RPMI7951 (cell line): ENCODE measurements at places on chromosomes 1 and 21. TPM values are rescaled to one million over a fixed set of nuclear protein-coding genes. Genes with fewer than 3 reads are reported as not detected.
A peak's percentile ranks its signal among the peaks of the same experiment; 100 is the strongest.

GRCh38 chr1:184044603-184045376 is 6.7 kb upstream of the TSEN15 start:
- no peak for DNase-seq

GRCh38 chr1:160705742-160706141 is 5.9 kb downstream of the CD48 start:
- DNase-seq, result no peak

- no peak for DNase-seq
Measured at GRCh38 chr1:37575692-37576091, 19.0 kb downstream of the DNALI1 start.

- no peak for DNase-seq
Measured at GRCh38 chr21:28518630-28519029, 474.0 kb downstream of the LTN1 start.

DNA sequence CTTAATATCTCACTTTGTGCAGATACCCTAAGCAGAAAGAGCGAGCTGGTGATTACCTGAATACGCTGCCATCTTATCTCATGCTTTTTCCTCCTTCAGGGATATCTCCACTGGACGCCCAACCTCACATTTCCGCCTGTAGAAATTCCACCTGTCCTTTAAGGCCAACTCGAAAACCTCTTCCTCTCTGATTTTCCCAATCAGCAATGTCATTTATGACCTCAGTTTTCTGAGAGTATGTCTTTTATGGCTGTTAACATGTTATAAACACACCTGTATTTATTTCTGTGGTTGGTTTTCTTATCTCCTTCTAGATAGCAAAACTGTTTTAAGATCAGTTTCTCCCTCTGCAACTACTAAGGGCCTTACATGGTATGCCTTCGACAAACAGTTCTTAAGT is 41.1 kb downstream of the CD34 start:
- DNase-seq, result no peak

- peak; percentile 50 for DNase-seq
Measured at GRCh38 chr1:199041173-199041914, 402.5 kb downstream of the PTPRC start.

GRCh38 chr1:211378844-211379243 is 52.2 kb downstream of the TRAF5 start:
- DNase-seq, result peak; percentile 79

DNA sequence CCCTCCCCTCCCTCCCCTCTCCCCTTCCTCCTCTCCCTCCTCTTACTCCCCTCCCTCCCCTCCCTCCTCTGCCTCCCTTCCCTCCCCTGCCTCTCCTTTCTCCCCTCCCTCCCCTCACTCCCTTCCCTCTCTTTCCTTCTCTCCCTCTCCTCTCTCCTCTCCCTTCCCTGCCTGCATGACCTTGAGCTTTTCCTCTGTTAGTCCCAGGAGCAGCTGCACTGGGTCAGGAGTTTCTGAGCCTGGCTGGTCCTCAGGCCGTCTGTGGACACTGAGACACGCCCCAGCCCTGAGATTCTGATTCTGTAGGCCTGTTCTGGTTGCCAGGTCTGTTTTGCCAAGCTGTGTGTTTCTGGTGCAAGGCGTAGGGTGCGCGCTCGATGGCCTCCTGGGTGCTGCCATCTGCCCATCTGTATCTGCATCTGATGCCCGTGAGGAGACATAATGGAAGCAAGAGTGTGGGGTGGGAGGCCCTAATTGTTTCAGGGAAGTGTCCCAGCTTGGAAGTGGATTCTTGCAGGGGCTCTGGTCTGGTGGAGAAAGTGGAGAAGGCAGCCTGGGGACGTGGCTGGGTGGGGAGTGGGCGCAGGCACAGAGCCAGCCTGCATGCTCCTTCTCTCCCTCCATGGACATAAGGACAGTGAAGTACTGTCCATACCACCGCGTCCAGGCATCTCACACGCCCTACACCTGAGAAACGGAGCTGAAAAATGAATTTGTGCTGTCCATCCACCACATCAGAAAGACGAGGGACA is 97.2 kb downstream of the WDR4 start:
- DNase-seq, result no peak

GRCh38 chr1:234125714-234126113 is 221.2 kb downstream of the SLC35F3 start:
- no peak for DNase-seq

GRCh38 chr1:28548318-28548717 is 4.6 kb upstream of the TRNAU1AP start:
- DNase-seq, result no peak

DNA sequence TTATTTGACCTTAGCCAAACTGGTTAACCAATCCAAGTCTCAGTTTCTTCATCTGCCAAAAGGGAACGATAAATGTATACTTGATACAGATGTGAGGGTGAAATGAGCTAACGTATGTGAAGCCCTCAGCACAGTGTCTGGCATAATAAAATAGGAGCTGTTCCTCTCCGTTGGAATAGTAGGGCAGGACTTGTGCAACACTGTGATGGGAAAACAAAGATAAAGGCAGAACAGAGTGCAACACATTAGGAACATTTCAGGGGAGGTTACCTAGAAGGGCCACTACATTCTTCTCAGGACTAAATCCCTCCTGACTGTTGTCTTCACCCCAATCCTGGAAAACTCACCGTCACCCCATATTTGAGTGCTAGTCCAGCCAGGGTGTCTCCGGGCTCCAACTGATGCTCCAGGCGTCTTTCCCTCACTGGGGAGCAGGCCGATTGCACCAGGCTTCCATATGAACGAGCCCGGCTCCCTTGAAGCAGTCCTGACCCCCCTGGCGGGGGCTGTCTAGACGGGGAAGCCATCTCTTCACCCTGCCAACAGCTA is 896 bp downstream of the LYSMD1 start:
- DNase-seq, result no peak

DNA sequence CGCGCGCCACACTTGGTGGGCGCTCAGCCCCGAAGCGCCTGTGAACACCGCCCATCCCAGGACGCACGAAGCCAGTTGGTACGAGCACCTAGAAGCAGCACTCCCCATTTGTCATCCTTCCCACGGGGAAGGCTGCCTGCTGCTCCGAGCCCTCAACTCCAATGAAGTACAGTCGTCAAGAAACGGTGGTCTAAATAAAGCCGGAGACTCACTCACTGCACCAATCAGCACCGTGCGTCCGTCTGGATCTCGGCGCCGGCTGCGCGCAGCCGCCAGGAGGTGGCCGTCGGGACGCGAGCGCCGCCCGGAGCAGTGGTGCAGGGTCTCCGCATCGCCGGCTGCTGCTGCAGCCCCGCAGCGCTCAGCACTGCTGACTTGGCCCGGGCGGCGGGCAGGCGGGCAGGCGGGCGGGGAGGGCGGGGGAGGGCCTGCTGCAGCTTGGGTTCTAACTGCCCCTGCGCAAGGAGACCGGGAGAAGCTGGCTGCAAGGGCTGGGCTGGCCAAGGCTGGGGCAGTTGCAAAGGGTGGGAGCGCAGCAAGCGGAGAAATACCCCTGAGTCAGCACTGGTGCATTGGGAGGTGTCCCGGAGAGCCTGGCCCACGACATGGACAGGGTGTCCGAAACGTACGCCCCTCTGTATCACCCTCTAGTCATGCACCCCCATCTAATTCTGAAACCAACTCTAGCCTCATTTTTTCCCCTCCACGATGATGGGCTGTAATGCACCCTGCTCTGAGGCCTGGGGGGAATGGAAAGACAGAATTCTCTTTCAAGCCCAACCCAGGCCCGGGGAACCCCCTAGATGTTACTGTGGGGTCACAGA is 35.8 kb upstream of the H6PD start:
- peak; percentile 75 for DNase-seq

DNA sequence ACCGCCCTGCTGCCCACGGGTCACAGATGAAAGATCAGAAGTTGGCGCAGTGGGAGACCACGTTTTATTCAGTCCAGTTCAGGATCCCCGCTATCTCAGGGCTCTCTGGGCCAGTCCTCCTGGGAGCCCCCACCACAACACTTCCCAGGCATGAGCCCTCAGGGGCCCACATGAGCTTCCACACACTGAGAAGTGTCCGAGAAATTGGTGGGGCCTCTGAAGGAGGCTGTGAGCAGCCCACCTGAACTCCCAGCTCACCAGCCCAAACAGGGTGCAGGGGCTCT is 12.1 kb downstream of the TRIM46 start:
- DNase-seq, result no peak

DNA sequence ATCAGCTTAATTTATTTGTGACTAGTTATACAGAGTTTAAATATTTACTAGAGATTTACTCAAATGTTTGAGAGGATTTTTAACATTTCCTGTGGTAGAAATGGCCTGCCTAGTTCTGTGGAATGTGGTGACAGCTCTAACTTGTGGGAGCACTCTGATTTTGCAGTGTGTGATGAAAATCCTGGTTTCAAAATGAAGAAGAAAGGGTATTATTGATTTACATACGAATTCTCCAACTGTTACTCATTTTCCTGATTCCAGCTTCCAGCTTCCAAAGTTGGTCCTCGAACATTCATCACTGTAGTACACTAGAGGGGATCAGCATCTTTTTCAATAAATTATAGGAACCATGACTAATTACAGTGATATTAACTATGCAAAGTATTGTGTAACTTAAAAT is 462.7 kb upstream of the PKN2 start:
- no peak for DNase-seq

GRCh38 chr1:162128693-162129356 is 59.3 kb downstream of the NOS1AP start:
- DNase-seq, result no peak

GRCh38 chr1:97384294-97384968 is 536.4 kb downstream of the DPYD start:
- peak; percentile 87 for DNase-seq

- no peak for DNase-seq
Measured at GRCh38 chr1:155329980-155330598, 9.4 kb downstream of the RUSC1 start.

DNA sequence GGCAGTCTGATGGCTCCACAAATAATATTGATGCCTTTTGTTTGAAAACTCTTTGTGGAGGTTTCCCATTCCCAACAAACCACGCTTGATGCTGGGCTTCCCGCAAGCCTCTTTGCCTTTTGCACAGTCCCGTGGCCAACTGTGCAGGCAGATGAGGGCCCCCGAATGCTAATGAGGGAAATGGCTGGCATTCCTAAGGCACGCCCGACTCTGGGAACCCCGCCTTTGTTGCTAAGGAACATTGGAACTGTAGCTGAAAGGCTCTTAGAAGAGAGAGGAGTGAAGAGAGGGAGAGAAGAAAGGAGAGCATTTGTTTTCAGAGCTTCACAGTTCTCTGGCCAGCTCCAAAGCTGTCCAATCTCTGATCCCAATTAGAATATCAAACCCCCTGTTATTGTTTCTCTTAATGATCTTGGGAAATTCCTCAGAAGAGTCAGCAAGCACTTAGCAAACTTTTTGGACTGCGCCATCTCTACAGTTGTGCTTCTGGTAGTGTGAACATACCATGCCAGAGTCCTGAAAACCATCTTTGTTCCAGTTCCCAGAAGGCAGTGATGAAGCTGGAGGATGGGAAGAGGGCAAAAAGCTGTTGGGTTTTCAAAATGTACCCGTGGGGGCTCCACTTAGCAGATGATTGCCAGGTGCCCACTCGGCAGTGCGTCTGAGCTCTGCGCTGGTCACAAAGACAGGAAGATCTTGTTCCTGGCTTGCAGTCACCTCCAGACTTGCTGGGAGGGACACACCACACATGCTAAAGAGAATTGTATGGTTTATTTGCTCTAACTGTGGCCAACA is 60.1 kb upstream of the CYP2J2 start:
- no peak for DNase-seq

Gene NT5C1A
- total RNA-seq, result not detected in 2 replicates

Gene LCE2C
- not detected in 2 replicates for total RNA-seq

Gene RIMKLA
- total RNA-seq, result 0.12 and 0.88 TPM in 2 replicates

Gene FAM177B
- total RNA-seq, result not detected in 2 replicates

Gene RNF223
- not detected in 2 replicates for total RNA-seq

Gene KCNA2
- 0.20 and 0.48 TPM in 2 replicates for total RNA-seq

Gene CFHR2
- not detected in 2 replicates for total RNA-seq

Gene KIF14
- total RNA-seq, result 25.4 and 28.0 TPM in 2 replicates

Gene PDE4DIP
- total RNA-seq, result 18.4 and 18.9 TPM in 2 replicates

Gene MAN1C1
- 1.6 and 2.8 TPM in 2 replicates for total RNA-seq

Gene MNDA
- total RNA-seq, result not detected in 2 replicates

Gene LRRC3
- total RNA-seq, result 1.6 and 1.9 TPM in 2 replicates

Gene LRIF1
- 32.3 and 44.7 TPM in 2 replicates for total RNA-seq

Gene AVPR1B
- total RNA-seq, result not detected in 2 replicates
